ENCODE measurements at places on chromosomes 6 and 20.
A peak's percentile ranks its signal among the peaks of the same experiment; 100 is the strongest.

GRCh38 chr20:12902992-12903391 lies 105.8 kb upstream of the SPTLC3 start:
- DNase-seq: no peak

GRCh38 chr20:14957402-14957801 lies 620.0 kb upstream of the FLRT3 start:
- DNase-seq: no peak

GRCh38 chr6:49497304-49497703 lies 2.4 kb upstream of the GLYATL3 start:
- DNase-seq: no peak

DNA sequence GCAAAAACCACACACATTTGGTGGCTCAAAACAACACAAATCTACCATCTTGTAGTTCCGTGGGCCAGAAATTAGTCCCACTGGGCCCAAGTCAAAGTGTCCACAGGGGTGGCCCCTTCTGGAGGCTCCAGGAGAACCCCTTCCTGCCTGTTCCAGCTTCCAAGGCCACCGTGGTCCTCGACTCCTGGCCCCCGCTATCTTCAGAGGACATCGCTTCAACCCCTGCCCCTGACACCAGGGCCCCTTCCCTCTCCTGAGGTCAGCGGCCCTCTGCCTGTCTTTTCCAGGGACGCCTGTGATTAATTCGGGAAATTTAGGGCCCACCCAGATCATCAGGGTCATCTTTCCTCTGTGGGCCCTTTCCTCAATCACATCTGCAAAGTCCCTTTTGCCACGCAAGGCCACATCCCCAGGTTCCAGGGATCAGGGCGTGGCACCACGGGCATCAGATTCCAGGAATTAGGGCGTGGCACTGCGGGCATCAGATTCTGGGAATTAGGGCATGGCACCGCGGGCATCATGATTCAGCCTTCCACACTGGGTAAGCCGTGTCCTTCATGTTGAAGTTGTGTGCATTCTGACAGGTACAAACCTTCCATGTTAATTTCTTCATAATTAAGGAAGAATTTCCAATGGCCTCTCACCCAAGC lies 59.9 kb upstream of the SMOC2 start:
- DNase-seq: no peak

- no peak for DNase-seq
Measured at GRCh38 chr20:37940858-37941257, 37.9 kb downstream of the VSTM2L start.

GRCh38 chr6:168577496-168577895 lies 136.5 kb downstream of the SMOC2 start:
- DNase-seq: no peak

DNA sequence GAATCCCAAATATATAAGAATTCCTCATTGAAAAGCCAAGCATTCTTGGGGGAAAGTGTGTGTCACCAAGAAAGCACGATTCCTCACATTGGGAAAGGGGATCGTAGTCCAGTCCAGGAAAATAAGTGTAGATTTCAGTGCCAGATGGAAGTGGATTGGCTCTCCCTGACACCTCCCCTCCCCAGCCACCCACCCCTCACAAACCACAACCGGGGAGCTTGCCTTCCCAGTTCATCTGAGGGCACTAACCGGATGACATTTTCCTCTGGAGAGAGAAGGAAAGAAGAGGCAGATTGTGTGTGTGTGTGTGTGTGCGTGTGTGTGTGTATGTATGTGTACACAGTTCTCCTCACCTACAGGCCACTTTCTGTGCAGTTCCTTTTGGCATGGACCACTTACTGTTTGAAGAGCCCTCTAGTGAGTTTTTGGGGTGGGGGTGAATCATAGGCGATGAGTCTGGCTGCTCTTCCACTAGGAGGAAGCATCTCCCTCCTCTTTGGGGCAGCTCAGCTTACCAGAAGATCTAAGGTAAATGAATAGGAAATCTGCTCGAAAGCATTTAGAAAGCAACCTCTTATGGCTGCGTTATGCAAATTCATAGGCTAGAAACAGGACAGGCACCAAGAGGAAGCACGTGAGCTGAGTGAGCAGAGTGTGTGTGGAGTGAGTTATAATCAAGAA lies 20.8 kb downstream of the DAAM2 start:
- peak; percentile 47 for DNase-seq

DNA sequence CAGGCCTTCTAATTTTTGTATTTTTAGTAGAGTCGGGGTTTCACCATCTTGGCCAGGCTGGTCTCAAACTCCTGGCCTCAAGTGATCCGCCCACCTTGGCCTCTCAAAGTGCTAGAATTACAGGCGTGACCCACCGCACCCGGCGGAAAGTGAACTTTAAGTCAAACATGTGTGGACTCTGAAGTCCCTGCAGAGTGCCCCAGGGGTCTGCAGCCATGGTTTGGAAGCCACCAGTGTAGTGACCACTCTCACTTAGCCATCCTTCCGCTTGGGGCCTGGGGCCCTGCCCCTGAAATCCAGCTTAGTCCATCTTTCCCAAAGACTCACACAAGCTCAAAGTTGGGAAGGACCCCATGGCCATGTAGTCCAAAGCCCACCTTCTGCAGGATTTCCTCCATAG lies 164.5 kb downstream of the GRM4 start:
- no peak for DNase-seq

GRCh38 chr6:116446399-116446798 lies 14.8 kb upstream of the CALHM6 start:
- no peak for DNase-seq

- DNase-seq: no peak
Measured at GRCh38 chr20:52552181-52552872, 360.7 kb upstream of the ZFP64 start.

Data from thyroid gland (tissue), 4 donors.